ENCODE measurements at places on chromosomes 6 and 20.

DNA sequence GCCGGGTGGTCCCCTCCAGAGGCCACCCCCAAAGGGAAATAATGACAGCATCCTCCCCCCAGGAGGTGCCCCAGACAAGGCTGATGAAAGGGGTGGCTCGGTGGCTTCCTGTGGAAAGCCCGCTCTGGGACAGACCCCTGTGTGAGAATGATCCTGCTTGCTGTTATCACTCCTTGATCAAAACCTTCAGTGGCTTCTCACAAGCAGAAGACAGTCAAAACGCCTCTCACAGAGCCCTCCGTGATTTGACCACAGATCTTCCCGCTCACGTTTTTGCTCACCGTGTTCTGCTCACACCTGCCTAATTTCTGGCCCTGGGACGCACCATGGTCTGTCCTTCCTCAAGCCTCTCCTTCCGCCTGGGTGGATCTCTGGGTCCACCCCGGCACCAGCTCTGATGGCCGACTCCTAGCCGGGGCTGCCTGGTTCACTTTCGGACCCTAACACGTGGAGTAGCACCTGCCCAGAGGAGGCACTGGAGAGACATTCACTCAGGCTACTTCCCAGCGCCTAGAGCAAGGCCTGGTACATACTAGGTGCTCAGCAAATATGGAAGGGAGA, 210.4 kb downstream of the ANKRD60 start:
- DNase-seq, result no peak

DNA sequence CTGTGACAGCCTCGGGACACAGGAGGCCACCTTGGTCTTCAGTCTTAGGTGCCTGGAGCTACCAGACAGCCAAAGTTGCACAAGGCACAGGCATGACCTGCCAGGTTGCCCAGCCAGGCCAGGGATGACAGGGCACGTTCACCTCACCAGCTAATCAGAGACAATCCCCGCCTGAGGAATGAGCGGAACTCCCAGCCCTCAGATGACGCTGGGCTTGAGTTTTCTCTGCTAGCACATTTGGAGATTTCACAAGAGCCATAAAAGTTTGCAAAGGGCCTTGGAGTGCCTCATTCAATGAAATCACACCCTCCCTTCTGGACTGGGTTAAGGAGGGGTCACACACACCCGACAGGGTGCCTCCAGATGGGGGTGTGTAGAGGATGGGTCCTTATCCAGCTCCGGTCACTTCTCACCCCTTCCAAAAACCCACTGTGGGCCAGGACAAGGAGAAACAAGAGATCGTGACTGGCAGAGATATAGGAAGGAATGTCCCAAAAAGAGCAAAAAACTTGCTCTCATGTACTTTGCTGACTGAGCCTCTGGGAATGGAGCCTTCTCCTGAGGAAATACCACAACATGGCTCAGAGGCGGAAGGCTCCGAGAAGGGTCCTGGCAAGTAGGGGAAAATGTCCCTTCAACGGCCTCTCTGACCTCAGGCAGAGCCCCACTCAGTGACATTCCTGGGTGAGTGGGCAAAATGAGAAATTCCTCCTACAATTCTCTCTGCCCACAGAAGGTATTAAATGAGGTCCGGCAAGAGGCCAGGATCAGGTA, 121.6 kb downstream of the ISM1 start:
- no peak for DNase-seq

DNA sequence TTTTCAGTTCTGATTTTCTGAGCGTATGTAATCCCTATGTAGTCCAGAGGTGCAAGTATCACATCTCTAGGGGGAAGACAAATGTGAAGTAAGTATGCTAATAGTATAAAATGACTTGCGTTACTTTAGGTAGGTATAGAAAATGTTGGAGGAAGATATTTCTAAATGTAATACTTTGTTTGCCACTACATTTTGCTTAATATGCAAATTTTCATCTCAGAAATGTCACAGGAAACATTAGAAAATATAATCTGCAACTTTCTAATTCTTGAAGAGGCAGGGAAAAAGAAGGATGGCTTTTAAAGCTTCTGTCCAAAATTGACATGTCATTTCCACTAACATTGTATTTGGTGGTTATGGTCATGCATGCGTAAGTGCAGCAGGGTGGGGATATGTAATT, 85.6 kb downstream of the CD2AP start:
- no peak for DNase-seq

DNA sequence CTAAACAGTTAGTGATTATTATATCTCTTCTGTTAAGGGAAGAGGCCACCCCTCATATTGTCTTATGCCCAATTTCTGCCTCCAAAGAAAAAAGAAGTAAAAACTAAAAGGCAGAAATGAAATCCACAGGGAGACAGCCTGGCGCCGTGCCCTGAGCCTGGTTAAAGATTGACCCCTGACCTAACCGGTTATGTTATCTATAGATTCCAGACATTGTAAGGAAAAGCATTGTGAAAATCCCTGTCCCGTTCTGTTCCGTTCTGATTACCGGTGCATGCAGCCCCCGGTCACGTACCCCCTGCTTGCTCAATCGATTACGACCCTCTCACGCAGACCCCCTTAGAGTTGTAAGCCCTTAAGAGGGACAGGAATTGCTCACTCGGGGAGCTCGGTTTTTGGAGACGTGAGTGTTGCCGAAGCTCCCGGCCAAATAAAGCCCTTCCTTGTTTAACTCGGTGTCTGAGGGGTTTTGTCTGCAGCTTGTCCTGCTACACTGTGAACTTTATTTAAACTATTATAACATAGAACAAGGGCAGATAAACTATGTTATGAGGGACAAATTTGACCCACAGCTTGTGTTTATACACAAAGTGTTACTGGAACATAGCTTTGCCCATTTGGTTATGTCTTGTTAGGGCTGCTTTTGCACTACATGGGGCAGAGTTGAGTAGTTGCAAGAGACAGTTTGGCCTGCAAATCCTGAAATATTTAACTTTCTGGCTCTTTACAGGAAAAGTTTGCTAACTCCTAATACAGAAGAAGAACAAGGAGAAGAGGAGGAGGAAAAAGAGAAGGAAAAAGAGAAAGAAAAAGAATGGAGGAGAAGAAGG, 49.6 kb downstream of the CD24 start:
- no peak for DNase-seq

DNA sequence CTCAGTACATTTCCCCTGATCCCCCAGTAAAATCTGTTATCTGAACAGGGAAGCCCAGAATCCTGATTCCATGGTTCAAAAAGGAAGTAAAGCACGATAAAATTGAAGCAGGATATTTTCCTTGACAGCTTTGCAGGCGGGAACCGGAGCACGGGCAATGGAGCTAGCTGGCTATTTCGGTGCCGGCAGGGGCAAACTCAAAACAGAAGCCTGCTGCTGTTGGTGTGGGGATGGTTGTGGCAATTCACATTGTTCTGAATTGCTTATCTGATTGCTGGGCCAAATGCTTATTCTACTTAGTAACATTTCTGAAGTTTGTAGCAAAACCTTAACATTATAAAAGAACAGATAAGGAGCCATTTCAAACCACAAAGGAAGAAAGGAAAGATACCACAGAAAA, 172.4 kb downstream of the MMS22L start:
- no peak for DNase-seq

DNA sequence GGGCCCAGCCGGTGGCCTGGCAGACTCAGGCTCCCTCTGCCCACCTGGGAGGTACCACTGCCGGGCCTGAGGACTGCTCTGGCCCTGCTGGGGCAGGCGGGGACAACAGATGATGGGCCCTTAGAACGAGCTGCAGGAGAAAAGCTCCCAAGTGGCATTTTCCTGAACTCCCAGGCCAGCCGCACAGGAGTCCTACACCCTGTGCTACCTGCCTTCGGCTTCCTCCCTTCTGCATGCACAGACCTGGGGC, 41.3 kb downstream of the DSTN start:
- DNase-seq, result peak; percentile 11

DNA sequence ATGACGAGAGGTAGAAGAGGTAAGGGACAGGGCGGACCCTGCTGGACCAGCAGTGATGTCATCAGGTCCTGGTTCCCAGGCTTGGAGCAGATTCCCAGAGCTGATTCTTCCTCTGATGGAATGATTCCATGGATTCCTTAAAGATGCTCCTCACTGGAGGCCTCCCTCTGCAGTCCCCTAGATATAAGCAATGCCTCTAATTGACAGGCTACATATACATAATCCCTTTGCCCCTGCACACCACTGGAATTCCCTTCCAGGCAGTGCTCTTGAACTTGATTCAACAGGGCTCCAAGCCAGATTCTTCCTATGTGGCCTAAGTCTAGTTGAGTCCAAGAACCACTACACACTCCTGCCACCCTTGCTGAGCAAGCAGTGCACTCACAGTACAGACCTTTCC, 52.3 kb upstream of the L3MBTL3 start:
- DNase-seq, result no peak

DNA sequence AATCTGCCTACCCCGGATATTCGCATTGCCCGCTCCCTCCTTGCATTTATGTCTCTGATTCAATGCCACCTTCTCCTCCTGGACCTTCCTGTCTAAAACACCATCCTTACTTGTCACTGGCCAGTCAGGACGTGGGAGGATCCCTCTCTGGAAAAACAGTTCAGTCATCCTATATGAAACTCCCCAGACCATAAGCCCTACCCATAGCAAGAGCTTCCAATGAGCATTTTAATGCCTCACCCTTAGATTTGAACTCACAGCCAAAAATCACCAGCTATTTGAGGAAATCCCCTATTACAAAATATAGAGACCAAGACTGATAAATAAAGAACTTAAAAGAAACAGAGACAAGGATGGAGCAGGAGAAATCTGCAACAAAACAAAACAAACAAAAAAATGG, 86.4 kb downstream of the SHLD1 start:
- no peak for DNase-seq

GRCh38 chr6:79070206-79070825, 7.7 kb downstream of the PHIP start:
- no peak for DNase-seq

DNA sequence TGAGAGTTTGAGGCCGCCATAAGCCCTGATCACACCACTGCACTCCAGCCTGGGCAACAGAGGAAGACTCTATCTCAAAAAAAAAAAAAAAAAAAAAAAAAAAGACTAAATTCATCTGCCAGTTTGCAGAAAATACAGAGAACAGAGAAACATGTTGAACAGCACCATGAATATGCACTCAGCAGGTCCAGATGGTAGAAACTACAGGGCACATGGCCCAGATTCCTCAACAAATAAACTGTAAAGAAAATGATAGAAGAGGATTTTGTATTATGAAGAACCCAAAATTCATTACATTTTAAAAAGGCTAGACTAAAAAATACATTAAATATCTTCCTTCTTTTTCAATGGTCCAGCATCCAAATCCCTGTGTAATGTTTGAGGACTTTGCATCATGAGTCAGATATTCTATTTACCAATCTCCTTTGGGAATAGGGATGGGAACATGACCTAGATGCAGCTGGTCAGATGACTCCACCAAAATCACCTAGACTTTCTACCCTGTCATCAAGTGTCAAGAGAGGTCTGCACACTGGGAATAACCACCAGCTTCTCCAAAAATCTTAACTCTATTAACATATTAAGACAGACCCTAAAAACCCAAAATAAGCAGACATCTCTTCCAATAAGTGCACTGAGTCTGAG, 189.1 kb upstream of the TCF21 start:
- DNase-seq, result no peak

GRCh38 chr20:55213653-55214052, 738.3 kb downstream of the DOK5 start:
- no peak for DNase-seq

DNA sequence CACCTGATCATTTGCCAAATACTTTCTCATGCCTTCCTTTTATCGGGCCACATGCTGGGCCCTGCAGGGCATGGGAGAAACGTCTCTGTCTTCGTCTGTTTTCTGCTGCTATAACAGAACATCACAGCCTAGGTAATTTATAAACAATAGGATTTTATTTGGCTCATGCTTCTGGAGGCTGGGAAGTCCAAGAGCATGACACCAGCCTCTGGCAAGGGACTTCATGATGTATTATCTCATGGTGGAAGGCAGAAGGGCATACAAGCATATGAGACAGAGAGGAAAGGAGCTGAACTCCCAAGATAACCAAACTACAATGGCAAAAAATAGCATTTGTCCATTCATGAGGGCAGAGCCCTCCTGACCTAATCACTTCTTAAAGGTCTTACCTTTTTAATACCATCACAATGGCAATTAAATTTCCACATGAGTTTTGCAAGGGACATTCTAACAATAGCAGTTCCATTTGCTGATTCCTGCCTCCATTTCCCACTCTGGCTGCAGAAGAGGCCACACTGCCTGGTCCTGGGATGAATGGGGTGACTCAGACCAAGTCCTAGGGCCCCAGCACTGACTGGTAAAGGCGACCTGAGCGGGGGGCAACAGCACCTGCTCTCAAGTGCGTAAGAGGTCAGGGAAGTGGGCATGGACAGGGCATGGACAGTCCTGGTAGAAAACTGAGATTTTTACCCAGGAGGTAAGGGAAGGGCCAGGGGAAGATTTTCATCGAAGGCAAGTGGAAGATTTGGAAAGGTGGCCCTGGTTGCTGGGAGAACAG, 5.1 kb upstream of the ZBP1 start:
- no peak for DNase-seq

DNA sequence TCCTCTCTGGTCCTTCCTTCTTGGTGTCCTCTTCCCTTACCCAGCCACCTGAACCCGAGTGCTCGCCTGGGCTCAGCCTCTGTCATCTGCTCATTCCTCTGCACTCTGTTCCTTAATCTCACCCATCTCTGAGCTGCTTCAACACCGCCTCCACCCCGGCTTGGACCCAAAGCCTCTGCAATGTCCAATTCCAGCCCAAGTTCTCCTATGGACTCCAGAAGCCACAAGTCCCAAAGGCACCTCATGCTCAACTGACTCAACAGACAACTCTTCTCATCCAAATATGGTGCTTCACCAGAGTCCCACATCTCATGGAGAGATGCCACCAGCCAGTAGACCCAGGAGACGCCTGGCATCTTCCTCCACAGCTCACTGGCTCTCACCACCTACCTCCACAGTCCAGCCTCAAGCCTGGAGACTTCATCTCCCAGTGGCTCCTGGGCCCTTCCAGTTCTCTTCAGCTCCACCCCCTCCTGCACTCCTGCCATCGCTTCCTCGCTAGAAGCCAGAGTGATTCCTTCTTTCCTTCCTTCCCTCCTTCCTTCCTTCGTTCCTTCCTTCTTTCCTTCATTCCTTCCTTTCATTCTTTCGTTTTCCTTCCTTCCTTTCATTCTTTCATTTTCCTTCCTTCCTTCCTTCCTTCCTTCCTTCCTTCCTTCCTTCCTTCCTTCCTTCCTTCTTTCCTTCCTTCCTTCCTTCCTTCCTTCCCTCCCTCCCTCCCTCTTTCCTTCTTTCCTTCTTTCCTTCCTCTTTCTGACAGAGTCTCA, 40.9 kb upstream of the NNAT start:
- DNase-seq, result no peak

DNA sequence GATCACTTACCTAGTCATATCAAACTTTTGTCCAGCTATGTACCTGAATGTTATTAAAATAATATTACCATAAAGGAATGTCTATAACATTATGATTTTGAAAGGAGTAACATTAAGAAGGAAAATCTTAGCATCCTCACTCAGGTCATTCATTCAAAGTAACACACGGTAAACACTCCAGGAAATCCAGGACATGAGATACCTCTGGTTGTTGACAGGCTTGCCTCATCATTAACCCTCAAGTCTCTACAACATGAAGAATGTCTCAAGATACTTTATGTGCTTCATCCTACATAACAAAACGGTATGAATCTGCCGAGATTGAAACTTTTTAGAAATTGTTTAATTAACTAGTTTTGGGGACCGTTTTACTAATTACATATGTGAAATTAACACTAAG, 690 bp upstream of the FILIP1 start:
- no peak for DNase-seq

GRCh38 chr6:30127238-30128093, 8.5 kb upstream of the TRIM40 start:
- no peak for DNase-seq

- DNase-seq, result no peak
Observed at GRCh38 chr6:158662954-158663624, 13.2 kb downstream of the SYTL3 start.

GRCh38 chr20:25579081-25579770, 6.1 kb downstream of the NINL start:
- DNase-seq, result no peak

All from skin of body (tissue), 3 donors.